RCC 7860 (cell line): ENCODE measurements at places on chromosomes 6 and 20.

DNA sequence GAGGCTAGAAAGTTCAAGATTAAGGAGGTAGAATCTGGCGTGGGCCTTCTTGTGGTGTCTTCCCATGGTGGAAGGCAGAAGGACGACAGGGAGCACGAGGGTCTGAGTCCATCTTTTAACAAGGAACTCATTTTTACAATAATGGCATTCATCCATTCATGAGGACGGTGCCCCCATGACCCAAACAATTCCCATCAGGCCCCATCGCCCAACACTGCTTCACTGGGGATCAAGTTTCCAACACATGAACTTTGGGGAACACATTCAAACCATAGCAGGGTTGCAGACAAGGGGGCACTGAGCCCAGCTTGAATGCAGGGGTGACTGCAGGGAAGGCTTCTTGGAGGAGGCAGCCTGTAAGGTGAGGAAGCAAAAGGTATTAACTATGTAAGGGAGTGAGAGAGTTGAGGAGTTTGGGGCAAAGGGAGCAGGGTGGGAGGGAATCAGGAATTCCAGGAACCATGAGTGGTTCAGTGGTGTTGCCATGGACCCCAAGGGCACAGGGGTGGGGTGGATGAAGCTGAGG is 5.5 kb downstream of the RAB44 start:
- DNase-seq: no peak

DNA sequence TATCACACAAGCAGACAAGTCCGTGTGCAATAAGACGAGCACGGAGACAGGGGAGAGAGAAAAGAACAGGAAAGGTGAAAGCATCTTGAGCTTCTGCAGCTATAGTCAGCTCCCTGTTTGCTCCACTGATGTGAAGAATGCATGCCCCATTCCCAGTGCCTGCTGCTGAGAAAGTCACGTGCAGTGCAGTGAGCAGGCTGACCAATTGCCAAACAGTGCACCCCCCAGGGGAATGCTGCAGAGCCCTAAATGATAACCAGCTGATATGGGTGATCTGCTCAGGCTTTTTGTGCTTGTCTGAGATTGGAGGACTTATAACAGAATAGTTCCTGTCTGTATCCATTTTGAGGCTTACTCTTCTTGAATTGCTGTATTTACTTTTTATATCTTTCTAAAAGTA is 121.5 kb downstream of the PACRG start:
- DNase-seq: no peak

DNA sequence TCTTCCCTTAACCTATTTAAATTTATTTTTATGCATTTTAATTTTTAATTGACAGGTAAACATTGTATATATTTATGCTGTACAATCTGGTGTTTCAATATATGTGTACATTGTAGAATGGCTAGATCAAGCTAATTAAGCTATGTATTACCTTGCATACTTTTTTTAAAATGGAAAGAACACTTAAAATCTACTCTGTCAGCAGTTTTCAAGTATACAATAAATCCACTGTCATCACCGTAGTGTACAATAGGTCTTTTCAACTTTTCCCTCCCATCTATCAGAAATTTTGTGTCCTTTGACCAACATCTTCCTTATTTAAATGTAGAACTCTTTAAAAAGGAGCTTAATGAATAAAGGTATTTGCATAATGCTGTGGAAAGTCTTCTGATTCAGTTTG is 27.6 kb downstream of the RPS12 start:
- DNase-seq: no peak

DNA sequence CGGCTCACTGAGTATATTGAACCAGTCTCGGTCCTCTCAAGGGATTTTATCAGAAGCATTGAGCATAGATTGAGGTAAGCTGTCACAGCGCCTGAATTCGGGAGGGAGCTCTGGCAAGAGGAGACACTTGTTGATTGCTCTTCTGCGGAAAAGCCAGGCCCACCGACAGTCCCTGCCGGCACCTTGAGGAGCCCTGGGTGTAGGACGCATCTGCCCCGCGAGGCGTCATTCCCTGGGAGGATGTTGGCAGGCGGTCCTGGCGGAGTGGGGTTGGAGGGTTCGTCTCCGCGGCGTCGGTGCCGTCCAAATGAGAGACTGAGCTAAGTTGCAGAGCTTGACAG is 843 bp downstream of the FBXO9 start:
- DNase-seq: no peak

GRCh38 chr6:32439602-32440214 is at the start of gene HLA-DRA:
Gene HLA-DRA (plus strand): TSS chr6:32439887. CDS start chr6:32439951, 64 bp downstream.
- peak; percentile 16 for DNase-seq

DNA sequence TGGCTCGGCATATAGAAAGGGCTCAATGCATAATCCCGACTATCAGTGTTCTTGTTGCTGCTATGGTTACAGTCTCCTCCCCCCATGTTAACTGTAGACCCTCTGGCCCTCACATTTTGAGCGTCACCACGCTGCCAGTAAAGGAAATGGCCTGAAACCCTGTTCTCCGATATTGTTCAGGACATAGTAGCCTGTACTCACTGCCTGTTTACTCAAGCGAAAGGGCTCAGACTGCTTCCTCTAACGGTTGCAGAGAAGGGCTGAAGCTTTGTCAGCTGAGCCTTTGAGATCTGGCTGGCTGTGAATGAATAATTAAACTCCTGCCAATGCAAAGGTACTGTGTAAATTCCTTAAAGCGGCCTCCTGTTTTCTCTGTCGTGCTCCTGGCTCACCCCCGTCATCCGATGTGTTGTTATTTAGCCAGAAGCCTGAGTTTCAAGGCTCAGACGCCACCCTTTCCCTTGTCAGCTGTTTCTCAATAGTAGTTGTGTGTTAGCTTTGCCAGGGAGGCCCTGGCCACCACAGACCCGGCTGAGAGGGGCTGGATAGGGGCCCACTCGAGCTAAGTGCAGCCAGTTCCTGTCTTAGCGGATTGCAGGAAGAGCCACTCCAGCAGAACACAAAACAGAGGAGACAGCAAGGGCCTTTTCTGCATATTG is 31.2 kb upstream of the RALGAPA2 start:
- DNase-seq: no peak

DNA sequence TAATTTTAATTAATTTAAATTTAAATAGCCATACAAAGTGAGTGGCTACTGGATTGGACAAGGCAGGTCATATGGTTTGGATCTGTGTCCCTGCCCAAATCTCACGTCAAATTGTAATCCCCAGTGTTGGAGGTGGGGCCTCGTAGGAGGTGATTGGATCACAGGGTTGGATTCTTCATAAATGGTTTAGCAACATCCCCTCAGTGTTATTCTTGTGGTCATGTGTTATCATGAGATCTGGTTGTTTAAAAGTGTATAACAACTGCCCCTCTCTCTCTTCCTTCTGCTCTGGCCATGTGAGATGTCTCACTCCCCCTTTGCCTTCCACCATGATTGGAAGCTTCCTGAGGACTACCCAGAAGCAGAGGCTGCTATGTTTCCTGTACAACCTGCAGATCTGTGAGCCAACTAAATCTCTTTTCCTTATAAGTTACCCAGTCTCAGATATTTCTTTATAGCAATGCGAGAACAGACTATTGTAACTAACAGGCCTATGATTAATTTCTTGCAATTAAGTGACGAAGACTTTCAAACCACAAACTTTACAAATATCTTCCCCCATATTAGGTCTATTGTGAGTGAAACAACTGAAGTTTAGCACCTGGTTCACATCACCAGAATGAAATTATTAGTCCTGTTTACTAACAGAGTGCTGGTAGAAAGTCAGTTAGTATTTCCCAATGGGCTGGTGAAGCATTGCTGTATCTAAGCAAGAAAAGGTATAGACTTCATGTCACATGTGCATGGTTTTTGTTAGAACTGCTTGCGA is 60.0 kb upstream of the TNFAIP3 start:
- no peak for DNase-seq

DNA sequence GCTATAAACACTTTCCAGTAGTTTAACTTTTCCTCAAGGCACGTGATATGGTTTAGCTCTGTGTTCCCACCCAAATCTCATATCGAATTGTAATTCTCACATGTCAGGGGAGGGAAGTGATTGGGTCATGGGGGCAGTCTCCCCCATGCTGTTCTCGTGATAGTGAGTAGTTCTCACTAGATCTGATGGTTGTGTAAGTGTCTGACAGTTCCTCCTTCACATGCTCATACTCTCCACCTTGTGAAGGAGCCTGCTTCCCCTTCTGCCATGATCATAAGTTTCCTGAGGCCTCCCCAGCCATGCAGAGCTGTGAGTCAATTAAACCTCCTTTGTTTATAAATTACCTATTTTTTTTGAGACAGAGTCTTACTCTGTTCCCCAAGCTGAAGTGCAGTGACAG is 127.9 kb downstream of the DTNBP1 start:
- no peak for DNase-seq

GRCh38 chr6:40344566-40345167 is 242.5 kb downstream of the LRFN2 start:
- DNase-seq: no peak

DNA sequence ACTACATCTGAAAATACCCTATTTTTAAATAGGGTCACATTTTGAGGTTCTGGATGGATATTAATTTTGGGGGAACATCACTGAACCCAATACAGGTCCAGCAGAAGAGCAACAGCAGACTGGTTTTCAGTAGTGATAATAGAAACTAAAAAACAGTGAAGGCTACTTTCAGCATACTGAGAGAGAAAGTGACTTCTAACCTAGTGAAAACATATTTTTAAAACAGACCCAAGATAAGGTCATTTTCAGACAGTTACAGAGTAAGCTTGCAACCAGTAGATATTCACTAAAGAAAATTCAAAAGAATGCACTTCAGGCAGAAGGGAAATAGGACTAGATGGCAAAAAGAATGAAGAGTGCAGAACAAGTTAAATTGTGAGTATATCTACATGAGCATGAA is 42.0 kb upstream of the TMEM244 start:
- no peak for DNase-seq

GRCh38 chr6:71124340-71124739 is 164.3 kb upstream of the OGFRL1 start:
- peak; percentile 41 for DNase-seq

DNA sequence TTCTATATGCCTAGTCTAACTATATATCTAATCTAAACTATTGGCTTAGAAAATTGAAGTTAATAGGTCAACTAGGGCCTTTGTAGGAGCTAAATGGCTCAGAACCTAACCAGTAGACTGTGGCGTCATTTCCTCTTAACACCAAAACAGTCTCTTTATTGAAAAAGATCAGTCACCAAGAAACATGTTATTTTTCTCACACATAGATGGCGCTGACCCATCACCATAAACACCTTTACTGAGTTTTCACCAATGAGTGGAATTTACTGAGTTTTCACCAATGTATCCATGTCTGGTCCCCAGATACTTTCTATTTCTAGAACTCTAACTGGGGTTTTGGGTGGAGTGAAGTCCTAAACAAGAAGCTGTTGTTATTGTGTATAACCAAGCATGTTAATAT is 636.0 kb downstream of the BCKDHB start:
- DNase-seq: peak; percentile 16

- DNase-seq: no peak
These were observed 26.0 kb downstream of the MDN1 start for GRCh38 chr6:89793586-89793985.
